Small intestine (tissue), 16 donors: ENCODE measurements at places on chromosomes 11 and 22.

DNA sequence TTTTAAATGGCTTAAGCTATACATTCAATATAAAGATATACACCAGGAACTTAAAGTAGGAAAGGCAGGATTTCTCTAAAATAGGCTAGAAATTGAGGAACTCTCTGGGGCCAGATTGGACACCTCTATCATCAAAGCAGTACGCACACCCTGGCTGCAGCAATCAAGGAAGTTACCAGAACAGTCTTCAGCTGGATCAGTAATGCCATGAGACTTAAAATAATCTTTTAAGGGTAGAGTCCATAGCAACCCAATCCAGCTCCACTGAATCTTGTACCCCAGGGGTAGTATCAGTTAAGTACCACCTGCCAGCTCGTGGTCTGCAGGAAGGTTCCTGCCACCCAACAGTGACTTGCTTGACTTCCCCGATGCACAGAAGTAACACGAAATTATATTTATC, 3.0 kb downstream of the RDX start:
- DNase-seq: no peak

- DNase-seq: no peak
These were observed 9.8 kb downstream of the SPON1 start for GRCh38 chr11:13972043-13972910.

DNA sequence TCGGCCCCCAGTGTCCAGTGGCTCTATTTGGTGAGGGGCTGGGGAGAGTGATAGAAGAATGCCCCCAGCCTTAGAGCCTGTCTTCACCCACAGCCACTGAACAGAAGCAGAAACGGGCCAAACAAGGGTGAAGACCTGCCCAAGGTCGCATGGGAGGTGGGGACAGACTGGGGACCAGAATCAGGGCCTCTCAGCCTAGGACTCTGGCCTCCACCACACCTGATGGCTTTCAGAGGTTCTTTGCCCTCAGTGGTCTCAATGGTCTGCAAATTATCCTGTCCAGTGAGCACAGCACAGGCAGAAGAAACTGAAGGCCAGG, 4.5 kb upstream of the MYRF start:
- no peak for DNase-seq

DNA sequence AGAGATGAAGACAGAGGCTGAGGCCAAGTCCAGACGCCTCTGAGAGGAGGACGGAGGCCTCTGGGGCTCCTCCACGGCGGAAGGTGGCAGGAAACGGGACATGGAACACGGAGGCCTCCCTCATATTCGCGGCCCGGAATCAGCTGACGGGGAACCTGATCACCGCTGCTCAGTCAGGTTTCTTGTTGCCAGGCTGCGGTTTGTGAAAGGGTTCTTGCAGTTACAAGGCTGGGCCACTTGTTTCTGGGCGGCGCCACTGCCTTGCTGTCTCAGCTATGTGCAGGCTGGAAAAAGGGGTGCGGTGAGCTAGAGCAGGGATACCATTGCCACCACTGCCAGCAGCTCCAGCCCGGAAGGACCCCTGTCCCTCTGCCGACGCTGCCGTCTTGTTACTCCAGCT, 10.0 kb upstream of the MMP1 start:
- DNase-seq: peak; percentile 32

GRCh38 chr11:71425860-71426259, 22.3 kb downstream of the DHCR7 start:
- no peak for DNase-seq

DNA sequence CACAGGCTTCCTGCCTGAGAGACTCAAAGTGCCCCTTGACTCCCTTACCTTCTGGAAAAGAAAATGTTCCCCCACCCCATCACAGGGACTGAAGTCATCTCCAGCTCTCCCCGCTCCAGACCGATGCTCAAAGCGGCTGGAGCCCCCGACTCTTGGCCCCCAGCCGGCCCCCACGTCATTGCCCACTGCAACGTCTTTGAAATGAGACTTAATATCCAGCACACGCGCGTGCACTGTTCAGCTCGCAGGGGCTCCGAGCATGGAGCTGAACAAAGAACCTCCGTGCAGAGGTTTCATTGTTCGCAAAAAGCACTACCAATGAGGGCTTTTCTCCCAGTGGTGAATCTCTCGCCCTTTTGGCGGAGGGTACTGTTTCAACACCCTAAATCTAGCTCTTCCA, 313.4 kb upstream of the SORL1-AS1 start:
- DNase-seq: no peak

- no peak for DNase-seq
These were observed 34.9 kb upstream of the NFRKB start for GRCh38 chr11:129930296-129930695.

- DNase-seq: no peak
These were observed 140.5 kb downstream of the TRIM44 start for GRCh38 chr11:35803115-35803514.

DNA sequence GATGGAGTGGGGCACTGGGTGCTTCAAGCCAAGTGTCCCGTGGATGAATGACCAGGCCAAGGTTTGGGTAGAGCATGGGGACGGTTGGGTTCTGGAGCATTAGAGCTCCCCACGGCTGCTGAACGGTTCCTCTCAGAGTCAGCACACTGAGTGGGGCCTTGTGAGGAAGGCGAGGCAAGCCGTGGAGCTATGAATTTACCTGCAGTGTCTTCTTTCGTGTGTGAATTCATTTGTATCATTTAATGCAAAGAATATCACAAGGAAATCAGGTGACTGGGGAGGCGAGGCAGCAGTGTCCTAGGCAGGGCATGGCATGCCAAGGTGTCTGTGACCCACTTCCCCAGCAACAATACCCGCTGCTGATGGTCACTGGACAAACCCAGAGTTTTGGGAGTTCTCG, 343.5 kb upstream of the B3GAT1 start:
- no peak for DNase-seq

- DNase-seq: no peak
These were observed 2.0 kb upstream of the CLDN5 start for GRCh38 chr22:19526076-19526701.

- DNase-seq: peak; percentile 32
These were observed 68.2 kb upstream of the EED start for GRCh38 chr11:86176165-86176884.

DNA sequence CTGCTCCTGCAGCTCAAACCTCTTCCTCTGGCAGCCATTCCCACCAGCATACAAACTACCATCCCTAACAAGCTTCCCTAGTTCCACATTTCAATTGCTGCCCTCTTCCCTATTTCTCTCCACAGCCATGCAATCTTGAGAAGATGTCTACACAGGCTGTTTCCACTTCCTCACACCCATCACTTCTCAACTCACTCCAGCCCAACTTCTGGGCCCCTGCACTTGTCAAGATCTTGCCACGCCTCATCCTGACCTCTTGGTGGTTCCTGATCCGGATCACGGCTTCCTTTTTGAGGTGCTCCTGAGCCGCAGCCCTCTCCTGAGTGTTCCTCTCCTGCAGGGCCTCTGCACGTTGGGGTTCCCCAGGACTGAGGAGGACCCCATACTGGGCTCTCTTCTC, 22.6 kb downstream of the RPL27A start:
- no peak for DNase-seq

GRCh38 chr11:11044137-11044855, 186.4 kb upstream of the ZBED5 start:
- DNase-seq: no peak
